Non-pigmented ciliary epithelial cell (primary cell): ENCODE measurements at places on chromosomes 7 and 10.

GRCh38 chr10:16795410-16796073 is 21.7 kb downstream of the RSU1 start:
- no peak for DNase-seq

DNA sequence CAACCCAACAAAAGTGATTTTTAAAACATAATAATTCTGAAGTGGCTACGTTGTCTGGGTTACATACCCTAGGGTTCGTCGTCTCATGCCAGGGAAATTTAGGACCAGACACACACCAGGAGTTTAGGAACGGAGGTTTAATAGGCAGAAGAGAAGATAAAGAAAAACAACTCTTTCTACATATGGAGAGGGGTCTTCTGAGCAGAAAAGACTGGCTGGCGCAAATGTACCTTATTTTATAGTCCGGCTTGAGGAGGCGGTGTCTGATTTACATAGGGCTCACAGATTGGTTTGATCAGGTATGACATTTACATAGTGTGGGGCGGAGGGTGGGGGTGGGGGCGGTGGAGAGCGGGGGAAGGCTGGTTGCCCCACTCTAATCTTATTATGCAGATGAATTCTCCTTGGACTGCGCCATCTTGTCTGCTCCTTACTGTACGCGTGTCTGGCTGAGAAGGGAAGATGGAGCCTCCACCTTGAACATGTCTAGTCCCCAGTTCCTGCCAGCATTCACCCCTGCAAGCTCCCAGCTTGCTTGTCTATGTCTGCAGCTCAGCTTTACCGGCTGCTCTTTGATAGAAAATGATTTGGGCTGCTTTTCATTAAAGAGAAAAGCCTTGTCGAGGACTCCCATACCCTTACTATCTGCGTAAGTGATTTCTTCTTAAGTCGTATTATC is 98.7 kb downstream of the RALA start:
- no peak for DNase-seq

DNA sequence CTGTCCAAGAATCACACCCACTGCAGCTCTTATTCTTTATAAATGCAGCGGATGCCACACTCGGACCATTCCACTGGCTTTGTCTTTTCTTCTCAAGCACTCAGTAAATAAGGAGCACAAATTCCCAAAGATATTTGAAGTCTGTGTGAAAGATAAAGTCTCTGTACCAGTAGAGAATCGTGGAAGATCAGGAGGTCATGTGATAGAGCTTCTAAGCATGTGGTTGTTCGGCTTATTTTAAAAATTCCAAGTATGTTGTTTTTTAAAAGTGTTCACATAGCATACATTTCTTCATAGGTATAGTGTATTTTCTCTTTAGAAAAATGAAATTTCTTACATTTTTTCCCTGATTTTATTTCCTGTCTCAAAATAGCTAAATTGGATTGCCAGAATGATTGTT is 75.8 kb downstream of the NOC3L start:
- DNase-seq, result no peak

DNA sequence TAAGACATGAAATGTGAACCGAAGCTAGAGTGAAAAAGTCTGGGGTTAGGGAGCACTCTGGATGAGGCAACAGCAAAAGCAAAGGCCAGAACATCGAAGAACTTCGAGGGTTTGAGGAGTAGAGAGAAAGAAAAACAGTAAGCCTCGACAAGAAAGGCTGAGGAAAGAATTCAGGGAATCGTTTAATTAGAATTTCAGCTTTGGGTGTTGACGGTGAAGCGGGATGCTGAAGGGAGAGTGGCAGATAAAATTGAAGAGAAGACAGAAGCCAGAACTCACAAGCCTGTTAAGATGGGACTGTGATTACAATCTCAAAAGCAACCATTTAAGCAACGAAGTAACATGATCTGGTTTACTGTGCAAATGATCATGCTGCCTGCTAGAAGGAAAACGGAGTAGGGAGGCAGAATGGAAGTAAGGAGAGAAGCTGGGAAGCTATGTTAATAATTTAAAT is 2.1 kb downstream of the TRDMT1 start:
- no peak for DNase-seq

- no peak for DNase-seq
Observed at GRCh38 chr7:7098280-7098818, 84.0 kb upstream of the C1GALT1 start.
